ENCODE measurements at places on chromosomes 12 and 14. TPM values are rescaled to one million over a fixed set of nuclear protein-coding genes. Genes with fewer than 3 reads are reported as not detected.
A peak's percentile ranks its signal among the peaks of the same experiment; 100 is the strongest.

DNA sequence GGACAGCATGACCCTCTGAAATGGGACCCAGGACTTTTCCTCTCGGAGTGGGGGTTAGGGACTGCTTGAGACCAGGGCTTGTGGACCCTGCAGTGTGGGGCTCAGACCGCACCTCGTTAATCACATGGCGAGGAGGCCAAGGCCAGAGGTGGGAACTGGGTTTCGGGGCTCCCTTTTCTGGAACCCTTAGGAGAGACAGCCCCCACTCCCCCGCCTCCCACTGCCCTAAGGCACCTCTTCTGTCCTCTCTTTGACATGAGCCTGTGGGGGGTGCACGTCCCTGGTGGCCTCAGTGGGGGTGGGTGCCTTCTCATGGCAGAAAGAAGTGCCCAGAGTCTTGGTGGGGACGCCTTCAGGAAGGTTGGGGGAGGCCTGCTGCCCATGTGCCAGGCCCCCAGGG is 24.3 kb downstream of the RTL1 start:
- peaks cover 6% of the 10 kb centered on the region for H3K27me3 ChIP-seq
- peaks cover 8% of the 10 kb centered on the region for H3K36me3 ChIP-seq
- H3K4me3 ChIP-seq = no peak overlapping the region
- DNase-seq = no peak
- no peaks in the 10 kb centered on the region for H3K4me1 ChIP-seq

Gene OR4E2
- not detected for total RNA-seq

GRCh38 chr12:101876322-101876860 is 989 bp upstream of the DRAM1 start:
- H3K27ac ChIP-seq = peak overlapping the region; percentile 94
- peak overlapping the region; percentile 92 for H3K4me3 ChIP-seq
- DNase-seq = peak; percentile 16
- no peaks in the 10 kb centered on the region for H3K36me3 ChIP-seq

DNA sequence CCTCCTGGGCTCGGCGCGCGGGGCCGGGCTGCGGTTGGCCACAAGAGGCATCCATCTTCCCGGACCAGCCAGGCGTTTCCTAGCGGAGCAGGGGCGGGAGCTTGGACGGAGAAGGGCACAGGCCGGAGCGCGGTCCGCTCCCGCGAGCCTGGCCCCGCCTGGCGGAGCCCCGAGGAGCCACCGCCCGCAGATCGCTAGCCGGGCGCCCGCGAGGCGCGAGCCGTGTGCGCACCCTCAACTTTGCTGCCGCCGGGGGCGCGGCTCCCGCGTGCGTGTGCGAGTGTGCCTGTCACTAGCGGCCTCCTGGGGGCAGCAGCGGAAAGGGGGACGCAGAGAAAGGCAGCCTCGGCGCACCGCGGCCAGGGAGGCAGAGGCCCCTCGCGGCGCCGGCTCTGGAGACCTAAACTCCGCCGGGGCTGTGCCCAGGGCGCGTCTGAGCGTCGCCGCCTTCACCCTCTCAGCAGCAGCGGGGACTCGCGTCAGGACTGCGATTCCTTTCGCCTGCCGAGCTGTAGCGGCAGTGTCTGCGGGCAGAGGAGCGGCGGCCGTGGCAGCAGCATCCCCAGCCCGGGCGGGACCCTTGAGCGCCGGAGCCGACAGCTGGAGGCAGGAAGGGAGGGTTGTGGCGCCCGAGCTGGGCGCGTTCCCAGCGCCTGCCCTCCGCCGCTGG is 644 bp upstream of the SRGAP1 start:
- H3K4me3 ChIP-seq = peak overlapping the region; percentile 74
- no peaks in the 10 kb centered on the region for H3K36me3 ChIP-seq
- H3K27me3 ChIP-seq = no peaks in the 10 kb centered on the region
- peaks cover 9% of the 10 kb centered on the region for H3K4me1 ChIP-seq
- H3K27ac ChIP-seq = peak overlapping the region; percentile 93

Gene IAPP
- not detected for total RNA-seq

Gene ART4
- not detected for total RNA-seq

- H3K4me3 ChIP-seq = no peak overlapping the region
- H3K36me3 ChIP-seq = no peaks in the 10 kb centered on the region
- no peak for DNase-seq
- H3K27me3 ChIP-seq = no peaks in the 10 kb centered on the region
- no peak overlapping the region for H3K27ac ChIP-seq
Measured at GRCh38 chr12:92568691-92569090, 134.1 kb upstream of the PLEKHG7 start.

GRCh38 chr12:2649201-2650030 is 145.4 kb upstream of the FKBP4 start:
- H3K27me3 ChIP-seq = no peaks in the 10 kb centered on the region
- no peak overlapping the region for H3K27ac ChIP-seq
- H3K4me1 ChIP-seq = no peaks in the 10 kb centered on the region
- no peak for DNase-seq
- H3K4me3 ChIP-seq = no peak overlapping the region

- no peak overlapping the region for H3K4me3 ChIP-seq
- peak overlapping the region; percentile 30 for H3K27ac ChIP-seq
- no peaks in the 10 kb centered on the region for H3K27me3 ChIP-seq
- peaks cover 5% of the 10 kb centered on the region for H3K4me1 ChIP-seq
- no peaks in the 10 kb centered on the region for H3K36me3 ChIP-seq
Measured at GRCh38 chr12:127620735-127621355, 646.1 kb upstream of the TMEM132C start.

Gene KRT74
- total RNA-seq = not detected

GRCh38 chr14:85040046-85040685 is 489.8 kb upstream of the FLRT2 start:
- DNase-seq = no peak
- no peaks in the 10 kb centered on the region for H3K4me1 ChIP-seq
- H3K27me3 ChIP-seq = no peaks in the 10 kb centered on the region
- H3K27ac ChIP-seq = no peak overlapping the region

DNA sequence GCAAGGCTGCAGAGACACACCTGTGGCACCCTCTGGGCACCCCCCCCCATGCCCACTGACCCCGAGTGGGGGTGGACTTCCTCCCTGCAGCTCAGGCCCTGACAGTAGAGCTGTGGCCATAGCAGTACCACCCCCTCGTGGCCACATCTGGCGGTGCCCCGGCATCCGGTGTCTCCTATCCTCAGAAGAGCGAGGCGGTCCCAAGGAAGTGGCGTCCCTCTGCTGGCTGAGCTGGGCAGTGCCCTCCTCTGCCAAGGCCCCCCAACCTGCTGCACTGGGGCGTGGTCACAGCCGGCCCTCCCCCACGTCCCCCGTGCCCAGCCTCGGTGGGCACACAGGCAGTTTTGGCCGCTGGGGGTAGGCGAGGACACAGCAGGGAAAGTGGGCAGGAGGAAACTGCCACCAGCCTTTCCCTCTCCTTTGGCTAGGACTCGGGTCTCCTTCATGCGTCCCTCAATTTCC is 6.0 kb upstream of the SLC6A12 start:
- H3K27ac ChIP-seq = no peak overlapping the region
- H3K27me3 ChIP-seq = peaks cover 51% of the 10 kb centered on the region
- DNase-seq = peak; percentile 82
- no peaks in the 10 kb centered on the region for H3K36me3 ChIP-seq
- H3K4me3 ChIP-seq = no peak overlapping the region

DNA sequence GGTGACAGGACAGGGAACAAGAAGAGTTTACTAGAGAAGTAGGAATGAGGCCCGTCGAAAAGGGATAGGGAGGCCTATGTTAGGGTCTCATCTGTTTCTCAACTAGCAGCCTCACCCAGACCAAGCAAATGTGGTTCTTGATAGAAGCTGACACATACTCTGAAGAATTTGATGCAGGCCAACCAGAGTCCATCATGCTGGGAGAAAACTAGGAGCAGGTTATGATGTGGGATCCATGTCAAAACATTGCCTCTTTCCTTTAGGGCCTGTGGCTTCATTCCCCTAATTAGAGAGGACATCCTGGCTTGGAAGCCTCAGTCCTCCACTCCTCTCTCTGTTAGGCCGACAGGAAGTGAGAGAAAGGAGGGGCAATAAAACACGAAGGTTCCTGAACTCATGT is 122.8 kb downstream of the NTF3 start:
- H3K36me3 ChIP-seq = no peaks in the 10 kb centered on the region
- no peak overlapping the region for H3K27ac ChIP-seq
- H3K4me1 ChIP-seq = no peaks in the 10 kb centered on the region
- H3K27me3 ChIP-seq = no peaks in the 10 kb centered on the region
- no peak overlapping the region for H3K4me3 ChIP-seq
- no peak for DNase-seq

- H3K4me1 ChIP-seq = peaks cover 7% of the 10 kb centered on the region
- no peaks in the 10 kb centered on the region for H3K27me3 ChIP-seq
- no peak for DNase-seq
- H3K27ac ChIP-seq = no peak overlapping the region
Measured at GRCh38 chr12:118011377-118011776, 5.1 kb upstream of the RFC5 start.

DNA sequence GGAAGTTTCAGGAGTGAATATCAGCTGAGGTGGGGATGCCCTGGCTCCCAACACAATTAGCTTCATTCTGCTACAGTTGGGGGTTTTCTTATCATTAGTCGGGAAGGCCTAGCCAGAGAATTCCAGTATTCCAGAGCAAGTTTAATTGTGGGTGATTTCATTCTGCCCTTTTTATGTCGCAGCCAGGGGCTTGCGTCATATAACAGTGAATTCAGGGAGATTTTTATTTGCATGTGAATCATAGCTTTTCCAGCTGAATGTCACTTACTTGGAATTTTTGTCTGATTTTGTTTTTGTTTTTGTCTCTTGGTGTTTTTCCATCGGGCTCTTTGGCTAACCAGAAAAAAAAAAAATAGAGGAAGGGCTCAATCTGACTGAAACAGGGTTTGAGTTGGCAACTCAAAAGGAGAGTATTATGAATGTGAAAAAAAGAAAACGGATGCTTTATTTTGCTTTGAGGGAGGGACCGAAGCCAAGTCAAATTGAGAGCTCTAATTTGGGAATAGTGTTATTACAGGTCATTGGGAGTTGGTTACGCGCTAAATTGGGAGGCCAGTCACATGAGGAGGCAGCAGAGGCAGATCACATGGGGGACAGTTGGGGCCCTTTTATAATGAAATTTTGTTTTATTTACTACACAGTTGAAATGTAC is 119.4 kb downstream of the SAMD4A start:
- no peaks in the 10 kb centered on the region for H3K36me3 ChIP-seq
- peaks cover 45% of the 10 kb centered on the region for H3K4me1 ChIP-seq
- peak overlapping the region; percentile 79 for H3K27ac ChIP-seq
- H3K27me3 ChIP-seq = no peaks in the 10 kb centered on the region
- peak; percentile 65 for DNase-seq
- H3K4me3 ChIP-seq = no peak overlapping the region

DNA sequence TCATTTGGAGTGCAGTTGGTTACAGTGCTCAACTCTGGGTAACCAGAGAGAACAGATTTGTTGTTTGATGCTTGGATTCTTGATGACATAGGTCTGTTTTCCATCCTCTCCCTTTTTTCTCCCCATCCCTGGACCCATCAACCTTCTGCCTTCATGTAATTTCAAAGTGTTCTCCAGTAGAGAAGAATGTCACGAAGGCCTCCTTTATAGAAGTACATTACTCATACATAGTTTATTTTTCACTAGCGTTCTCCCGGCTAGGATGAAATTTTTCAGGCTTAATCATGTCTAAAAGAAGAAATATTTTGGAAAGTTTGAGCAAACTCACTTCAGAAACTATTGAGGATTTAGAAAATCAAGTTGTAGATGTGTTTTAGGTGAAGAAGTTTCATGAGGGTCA is 20.9 kb upstream of the APPL2 start:
- no peak overlapping the region for H3K4me3 ChIP-seq
- no peaks in the 10 kb centered on the region for H3K36me3 ChIP-seq
- H3K27ac ChIP-seq = no peak overlapping the region
- no peaks in the 10 kb centered on the region for H3K4me1 ChIP-seq
- H3K27me3 ChIP-seq = no peaks in the 10 kb centered on the region

Gene PRB3
- total RNA-seq = not detected

Gene CNTN1
- 28.6 TPM for total RNA-seq

GRCh38 chr14:38202444-38203191 is 5.1 kb upstream of the SSTR1 start:
- peaks cover 4% of the 10 kb centered on the region for H3K4me1 ChIP-seq
- DNase-seq = no peak
- H3K27me3 ChIP-seq = no peaks in the 10 kb centered on the region
- no peaks in the 10 kb centered on the region for H3K36me3 ChIP-seq
- H3K27ac ChIP-seq = no peak overlapping the region

DNA sequence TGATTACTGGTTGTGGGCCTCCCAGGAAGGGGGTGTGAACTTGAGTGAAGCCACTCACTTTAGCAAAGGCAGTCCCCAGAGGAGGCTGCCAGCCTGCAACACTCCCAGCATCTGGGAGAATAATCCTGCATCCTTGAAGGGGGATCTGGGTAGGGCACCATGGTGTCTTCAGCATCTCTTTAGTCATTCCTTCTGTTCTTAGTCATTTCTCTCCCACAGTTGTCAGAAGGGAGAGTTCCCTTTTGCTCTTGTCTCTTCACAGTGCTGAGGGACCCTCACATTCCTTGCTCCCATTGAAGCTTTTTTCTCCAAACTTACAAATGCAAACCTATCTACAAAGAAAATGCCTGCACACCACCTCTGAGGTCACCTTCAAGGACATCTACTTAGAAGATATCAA is 48.1 kb upstream of the CIT start:
- no peak overlapping the region for H3K4me3 ChIP-seq
- H3K27me3 ChIP-seq = peaks cover 10% of the 10 kb centered on the region
- DNase-seq = no peak
- no peaks in the 10 kb centered on the region for H3K36me3 ChIP-seq
- H3K27ac ChIP-seq = no peak overlapping the region
- H3K4me1 ChIP-seq = no peaks in the 10 kb centered on the region

- no peak for DNase-seq
- H3K27me3 ChIP-seq = no peaks in the 10 kb centered on the region
- peaks cover 10% of the 10 kb centered on the region for H3K4me1 ChIP-seq
- peak overlapping the region; percentile 88 for H3K27ac ChIP-seq
Measured at GRCh38 chr12:93595351-93595750, 22.9 kb downstream of the SOCS2 start.

- H3K27me3 ChIP-seq = no peaks in the 10 kb centered on the region
- H3K4me3 ChIP-seq = no peak overlapping the region
- DNase-seq = no peak
- no peaks in the 10 kb centered on the region for H3K36me3 ChIP-seq
Measured at GRCh38 chr12:99138393-99138792, 493.3 kb downstream of the APAF1 start.

- DNase-seq = no peak
- H3K27me3 ChIP-seq = no peaks in the 10 kb centered on the region
- peaks cover 5% of the 10 kb centered on the region for H3K4me1 ChIP-seq
- no peak overlapping the region for H3K4me3 ChIP-seq
Measured at GRCh38 chr12:132513070-132513398, 23.1 kb downstream of the FBRSL1 start.

DNA sequence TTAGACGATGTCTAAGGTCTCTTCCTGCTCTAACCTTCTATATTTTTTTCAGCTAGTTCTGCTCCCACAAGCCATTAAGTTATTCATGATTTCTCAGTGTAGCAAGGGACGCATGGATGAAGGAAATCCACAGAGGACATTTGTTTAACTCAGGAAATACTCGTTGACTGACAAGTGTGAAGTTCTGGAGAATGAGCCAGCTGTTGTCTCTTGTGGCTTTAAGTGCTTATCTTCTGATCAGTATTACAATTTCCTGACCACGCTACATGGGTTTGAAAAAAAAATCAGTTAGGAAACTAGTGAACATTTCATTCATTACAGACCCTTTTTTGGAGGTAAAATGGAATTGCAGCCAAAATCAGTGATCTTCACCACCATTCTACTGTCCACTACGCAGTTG is 53.1 kb downstream of the GUCY2C start:
- H3K27ac ChIP-seq = no peak overlapping the region
- no peaks in the 10 kb centered on the region for H3K36me3 ChIP-seq
- H3K4me3 ChIP-seq = no peak overlapping the region
- H3K27me3 ChIP-seq = no peaks in the 10 kb centered on the region
- DNase-seq = no peak
